Stimulated activated CD4-positive, alpha-beta T cell treated with anti-CD3 and anti-CD28 coated beads, Interleukin-4, amount 100 ng/mL, for 1 hour (primary cell): ENCODE measurements at places on chromosomes 4 and X.

DNA sequence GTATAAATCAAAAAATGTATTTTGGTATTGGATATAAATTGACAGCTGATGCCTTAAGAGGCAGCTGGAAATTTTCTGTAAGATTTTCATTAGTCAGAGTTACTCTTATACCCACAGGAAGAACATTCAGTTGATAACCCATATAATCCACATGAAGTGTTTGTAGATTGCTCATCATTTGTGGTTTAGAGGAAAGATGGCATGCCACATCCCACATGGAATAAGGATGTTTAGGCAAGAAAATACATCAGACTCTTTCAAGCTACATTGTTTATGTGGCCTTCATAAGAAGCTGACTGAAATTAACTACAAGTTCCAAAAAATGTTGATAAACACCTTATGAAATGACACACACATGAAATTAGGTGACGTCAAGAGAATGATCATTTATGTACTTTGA, 56.6 kb downstream of the AREG start:
- no peak for DNase-seq

GRCh38 chrX:51242212-51242611, 90.4 kb upstream of the NUDT10 start:
- DNase-seq, result no peak

DNA sequence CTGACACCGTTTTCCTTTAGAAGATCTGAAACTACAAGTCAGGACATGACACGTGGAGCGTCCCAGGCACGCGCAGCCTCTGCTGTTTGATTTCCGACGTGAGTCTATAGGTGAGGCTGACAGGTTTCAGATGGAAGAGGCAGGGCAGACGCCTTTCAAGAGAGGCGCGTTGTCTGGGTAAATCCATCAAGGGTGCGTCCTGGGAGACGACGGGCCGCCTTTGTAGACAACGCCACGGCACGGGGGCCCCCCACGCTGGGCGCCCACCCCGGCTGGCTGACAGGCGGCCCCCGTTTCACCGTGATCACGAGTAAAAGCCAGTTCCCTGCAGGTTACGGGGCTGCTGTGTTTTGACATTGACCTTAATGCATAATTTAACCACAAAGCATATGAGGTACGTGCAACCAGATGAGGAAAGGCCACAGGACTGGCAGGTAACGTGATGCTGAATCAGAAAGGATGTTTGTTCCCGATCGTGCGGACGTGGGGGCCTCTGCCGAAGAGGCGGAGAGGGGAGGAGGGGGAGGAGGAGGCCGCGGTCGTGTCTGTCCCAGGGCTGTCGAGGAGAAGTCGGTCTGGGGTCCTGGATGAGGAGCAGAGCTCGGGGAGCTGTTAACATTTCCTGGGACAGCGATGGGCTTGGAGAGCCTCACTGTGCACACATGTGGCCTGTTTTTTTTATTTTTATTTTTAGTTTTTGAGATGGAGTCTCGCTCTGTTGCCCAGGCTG, 51.1 kb upstream of the PPP2R3B start:
- DNase-seq, result no peak

- DNase-seq, result no peak
These were observed 81.7 kb downstream of the RELL1 start for GRCh38 chr4:37604461-37604860.

GRCh38 chrX:23626651-23627050, 40.6 kb upstream of the PRDX4 start:
- DNase-seq, result no peak

GRCh38 chr4:107391009-107391629, 328.9 kb downstream of the PAPSS1 start:
- no peak for DNase-seq

- DNase-seq, result no peak
These were observed 60.0 kb downstream of the MAP7D2 start for GRCh38 chrX:20056704-20057103.

DNA sequence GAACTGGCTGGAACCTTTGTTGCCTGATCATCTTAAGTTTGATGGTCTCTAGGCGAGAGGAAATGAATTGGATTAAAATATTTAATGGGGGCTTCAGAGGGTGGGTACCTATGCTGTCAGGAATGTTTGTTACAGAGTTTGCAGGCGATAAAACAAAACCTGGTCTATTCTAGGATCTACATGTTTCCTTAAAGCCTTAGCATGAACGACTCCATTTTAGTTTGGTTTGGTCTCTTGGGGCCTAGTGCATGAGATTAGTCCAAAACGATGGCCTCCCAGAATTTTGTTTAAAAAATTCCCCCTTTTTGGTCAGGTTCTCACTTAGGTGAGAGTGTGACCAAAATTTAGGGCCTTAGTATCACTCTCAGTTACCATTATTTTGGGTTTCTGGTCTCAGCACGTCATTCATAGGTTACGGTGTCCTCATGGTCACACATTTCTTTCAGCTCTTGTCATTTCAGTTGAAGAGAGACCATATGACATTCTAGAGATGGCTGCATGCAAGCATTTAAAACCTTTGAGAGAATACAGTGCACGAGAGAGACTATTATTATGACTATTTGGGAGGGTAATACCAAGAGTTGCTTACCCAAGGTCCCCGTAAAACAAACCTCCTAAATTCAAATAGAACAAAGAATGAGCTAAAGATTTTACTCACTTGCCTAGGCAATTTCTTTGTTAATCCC, 13.8 kb downstream of the MOB1B start:
- DNase-seq, result no peak

DNA sequence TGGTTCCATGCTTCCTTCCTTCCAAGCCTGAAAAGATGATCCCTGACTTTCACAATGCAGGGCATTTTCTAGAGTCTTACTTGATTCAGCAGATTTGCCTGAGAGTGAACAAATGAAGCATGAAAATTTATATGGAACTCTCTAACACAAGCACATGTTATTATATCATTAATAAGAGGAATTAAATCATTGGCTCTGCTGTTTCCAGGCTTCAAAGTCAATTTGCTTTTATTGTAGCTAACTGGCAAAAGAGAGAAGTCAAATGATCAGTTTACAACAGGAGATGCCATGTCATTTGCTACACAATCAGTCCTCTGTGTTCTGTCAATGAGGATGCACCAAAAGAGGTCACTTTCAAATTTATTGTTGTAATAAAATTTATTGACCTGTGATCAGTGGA, 101.5 kb upstream of the UGT8 start:
- no peak for DNase-seq

DNA sequence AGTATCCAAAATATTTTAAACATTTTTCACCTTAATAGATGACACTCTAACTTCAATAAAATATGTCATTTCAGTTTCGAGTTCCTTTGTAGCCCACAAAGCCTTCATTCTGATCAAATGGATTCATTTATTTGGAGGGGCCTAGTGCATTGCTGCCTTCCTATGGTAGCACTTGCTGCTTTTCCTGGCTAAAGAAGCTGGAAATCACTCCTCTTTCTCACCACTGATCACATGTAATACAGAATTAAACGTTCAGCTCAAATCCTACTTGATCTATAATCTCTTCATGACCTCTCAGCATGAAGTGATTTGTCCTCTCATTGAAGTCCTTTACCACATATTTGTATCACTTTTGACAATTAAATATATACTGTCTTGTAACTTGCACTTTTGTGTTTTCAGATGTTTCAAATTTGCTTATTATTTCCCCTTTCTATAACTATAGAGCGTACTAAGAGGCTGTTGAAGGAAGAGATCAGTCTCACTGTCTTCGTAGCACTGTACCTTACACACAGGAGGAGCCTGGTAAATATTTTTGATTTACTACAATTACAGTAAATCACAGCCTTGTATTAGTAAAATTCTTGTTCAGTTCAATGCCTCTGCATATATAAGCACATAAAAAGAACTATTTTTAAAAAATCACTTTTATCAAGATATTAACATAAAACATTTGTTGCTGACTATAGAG, 555 bp downstream of the CFI start:
- no peak for DNase-seq

- DNase-seq, result no peak
These were observed 66.1 kb downstream of the AGTR2 start for GRCh38 chrX:116236666-116237065.
